ENCODE measurements at places on chromosomes 16 and 17.

DNA sequence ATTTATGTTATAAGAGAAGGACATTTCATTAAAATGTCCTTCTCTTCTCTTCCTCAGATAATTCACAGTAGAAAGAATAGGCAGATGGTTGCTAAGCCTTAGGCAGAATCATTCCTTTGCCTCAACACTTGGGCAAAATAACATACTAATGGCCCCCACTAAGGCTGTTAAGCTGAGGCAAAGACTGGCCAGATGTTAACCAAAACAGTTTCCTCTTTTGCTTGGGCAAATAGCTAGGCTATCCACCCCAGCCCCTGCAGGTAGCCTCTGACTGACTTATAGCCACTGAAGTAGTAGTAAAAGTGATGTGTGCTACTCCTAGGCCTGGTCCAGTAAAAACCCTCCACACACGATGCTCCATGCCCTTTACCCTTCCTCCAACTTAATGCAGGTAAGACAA is 55.2 kb downstream of the SPAG9 start:
- no peak for DNase-seq

DNA sequence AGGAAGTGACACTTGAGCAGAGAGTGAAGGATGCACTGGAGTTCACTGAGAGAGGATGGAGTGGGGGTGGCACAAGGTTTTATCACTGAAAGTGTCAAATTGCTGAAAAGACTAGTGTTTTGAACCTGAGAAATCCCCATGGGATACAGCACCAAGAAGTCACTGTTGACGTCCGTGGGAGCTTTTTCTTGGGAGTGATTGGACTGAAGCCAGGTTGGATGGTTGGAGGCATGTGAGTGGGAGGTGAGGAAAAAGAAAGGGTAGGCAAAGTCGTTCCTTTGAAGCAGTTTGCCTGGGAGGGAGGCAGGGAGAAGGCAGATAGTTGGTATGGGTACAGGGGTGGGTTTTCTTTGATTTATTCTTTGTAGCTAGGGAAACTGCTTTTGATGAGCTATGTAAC is 39.9 kb upstream of the SDK2 start:
- DNase-seq, result no peak

DNA sequence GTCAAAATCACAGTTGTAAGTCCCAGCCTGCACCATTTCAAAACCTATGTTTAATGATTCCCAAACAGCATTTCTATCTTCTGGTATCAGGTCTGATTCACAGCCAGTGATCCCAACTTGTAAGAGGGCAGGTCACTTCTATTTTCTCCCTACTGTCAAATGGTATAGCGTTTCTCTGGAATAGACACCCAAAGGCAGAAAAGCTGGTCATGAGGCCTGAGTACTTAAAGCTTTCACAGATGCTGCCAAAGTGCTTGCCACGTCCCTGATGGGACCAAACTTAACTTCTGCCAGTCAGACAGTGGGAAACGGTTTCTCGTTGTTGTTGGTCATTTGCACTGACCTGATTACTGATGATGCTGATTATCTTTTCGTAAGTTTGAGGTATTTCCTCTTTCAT is 43.4 kb downstream of the CYTH1 start:
- no peak for DNase-seq

- no peak for DNase-seq
These were observed 12.9 kb downstream of the AKAP1 start for GRCh38 chr17:57097832-57098421.

- DNase-seq, result no peak
These were observed at the start of gene CCDC40 for GRCh38 chr17:80035937-80036714. CCDC40 (plus strand) TSS chr17:80036642; CDS start chr17:80036663, 21 bp downstream.

DNA sequence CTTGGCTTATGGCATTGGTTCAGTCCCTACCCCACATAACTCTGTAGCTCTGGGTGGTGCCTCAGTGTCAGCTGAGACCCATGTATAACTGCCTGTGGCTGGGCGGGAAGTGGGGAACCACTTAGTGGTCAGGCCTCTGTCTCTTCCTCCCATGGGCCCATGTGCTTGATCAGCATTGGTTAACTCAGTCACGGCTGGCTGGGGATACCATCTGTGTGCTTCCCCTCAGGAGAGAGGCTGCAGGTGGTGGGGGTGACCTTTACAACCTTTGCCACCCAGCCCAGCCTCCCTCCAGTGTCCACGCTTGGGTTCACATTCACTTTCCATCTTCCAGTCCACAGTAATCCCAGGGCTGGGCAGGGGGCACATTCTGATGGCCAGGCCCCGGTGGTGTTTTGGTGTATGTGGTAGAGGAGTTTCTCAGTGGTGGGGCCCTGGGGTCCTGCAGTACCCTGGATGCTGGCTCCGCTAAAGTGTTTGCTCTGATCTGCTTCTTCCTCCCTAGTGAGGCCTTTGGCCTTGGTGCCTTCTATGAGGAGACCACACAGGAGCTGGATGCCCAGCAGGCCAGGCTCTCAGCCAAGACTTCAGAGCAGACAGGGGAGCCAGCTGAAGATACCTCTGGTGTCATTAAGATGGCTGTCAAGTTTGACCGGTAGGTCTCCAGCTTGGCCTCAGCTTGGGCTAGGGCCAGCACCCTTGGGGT is 10.2 kb upstream of the NFATC3 start:
- DNase-seq, result no peak

GRCh38 chr17:41539071-41539492 is 11.0 kb upstream of the KRT19 start:
- no peak for DNase-seq

DNA sequence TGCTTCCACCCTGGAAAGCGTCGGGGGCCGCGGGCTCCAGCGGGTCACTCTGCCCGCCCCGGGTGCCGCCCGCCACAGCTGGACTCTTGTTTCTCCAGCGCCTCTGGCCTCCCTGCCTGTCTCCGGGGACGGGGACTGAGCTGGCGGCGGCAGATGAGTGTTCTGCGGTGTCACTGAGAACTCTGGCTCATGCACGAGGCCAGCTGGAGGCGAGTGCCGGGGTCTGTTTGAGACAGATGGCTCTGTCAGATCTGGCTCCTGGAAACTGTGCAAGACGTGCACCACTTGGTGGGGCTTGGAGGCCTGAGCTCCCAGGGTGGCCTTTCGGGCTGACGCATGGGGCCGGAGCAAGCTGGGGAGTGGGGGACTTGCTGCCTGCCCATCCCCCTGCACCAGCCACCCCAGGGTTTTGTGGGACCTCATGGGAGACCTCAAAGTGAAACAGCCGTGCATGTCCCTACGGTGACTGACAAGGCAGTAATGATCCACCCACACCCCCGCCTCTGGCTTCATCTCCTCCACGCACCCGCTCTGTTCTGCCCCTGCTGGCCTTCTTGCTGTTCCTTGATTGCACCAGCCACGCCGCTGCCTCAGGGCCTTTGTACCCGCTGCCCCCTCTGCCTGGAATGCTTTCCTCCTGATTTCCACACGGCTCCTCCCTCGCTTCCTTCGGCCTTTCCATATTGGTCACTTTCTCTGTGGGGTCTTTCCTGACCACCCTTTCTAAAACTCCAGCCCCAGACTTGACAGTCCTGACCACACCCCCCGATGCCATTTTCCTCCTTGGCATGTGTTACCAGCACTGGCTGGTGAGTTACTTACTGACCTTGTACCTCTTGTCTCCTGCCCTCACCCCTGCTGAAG is 174.9 kb upstream of the CIBAR2 start:
- no peak for DNase-seq

DNA sequence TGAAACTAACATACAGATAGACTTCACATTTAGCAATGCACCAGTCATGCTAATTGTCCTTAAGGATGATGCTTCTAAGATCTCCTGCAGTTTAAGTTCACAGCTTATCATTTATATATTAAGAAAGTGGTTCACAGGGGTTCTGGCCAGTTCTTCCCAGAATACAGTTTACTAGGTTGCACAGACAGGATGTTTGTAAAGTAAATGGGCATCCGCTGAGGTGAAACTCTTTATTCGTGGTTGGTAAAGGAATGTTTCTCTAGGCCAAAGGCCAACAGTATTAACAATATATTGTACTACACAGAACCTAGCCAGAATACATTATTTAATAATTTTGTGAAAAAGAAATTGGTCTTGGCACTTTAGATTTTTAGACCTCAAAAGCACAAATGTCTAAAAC is 1427.3 kb downstream of the CDH8 start:
- no peak for DNase-seq

DNA sequence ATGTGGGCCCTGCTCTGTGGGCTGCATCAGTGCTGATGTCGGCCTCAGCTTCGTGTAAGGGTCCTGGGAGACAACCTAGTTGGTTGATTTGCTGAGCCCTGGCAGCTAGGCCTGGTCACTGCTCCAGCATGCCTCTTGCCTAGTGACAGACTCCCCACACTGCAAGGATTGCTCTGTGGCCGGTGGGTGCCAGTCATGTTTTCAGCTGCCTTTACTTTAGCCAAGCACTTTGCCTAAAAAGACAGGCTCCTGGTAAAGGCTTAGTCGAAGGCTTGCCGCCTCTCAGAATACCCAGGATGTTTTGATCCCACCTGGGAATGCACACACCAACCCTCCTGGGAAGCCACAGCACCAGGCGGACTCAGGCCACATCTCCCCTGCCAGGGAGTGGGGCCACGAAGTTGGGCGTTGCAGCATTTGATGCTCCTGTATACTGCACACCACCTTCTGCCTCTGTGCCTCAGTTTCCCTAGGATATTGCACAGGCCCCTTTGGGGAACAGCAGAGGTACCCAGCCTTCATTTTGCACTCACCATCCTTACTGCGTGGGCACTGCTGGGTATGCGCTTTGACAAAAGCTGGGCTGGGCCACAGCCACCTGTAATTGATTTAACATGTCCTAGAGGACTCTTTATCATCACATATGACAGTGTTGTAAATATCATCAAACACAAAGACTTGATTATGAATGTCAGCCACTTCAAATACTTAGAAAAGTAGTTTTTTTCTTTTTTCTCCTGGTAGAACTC is 19.9 kb downstream of the GINS2 start:
- DNase-seq, result no peak

GRCh38 chr17:54177606-54178308 is 355.0 kb downstream of the KIF2B start:
- no peak for DNase-seq

GRCh38 chr16:2779151-2779920 is 2.3 kb upstream of the ELOB start:
- DNase-seq, result no peak

GRCh38 chr16:1915732-1916639 is 2.2 kb downstream of the HS3ST6 start:
- no peak for DNase-seq

- DNase-seq, result no peak
These were observed 15.3 kb upstream of the TNS4 start for GRCh38 chr17:40516581-40517285.

GRCh38 chr17:42017866-42018200 is 594 bp upstream of the DNAJC7 start:
- no peak for DNase-seq

- DNase-seq, result no peak
These were observed 8.7 kb downstream of the CCDC47 start for GRCh38 chr17:63764716-63765115.
